Activated CD8-positive, alpha-beta T cell treated with anti-CD3 and anti-CD28 coated beads for 36 hours (primary cell): ENCODE measurements at places on chromosomes 4 and X. TPM values are rescaled to one million over a fixed set of nuclear protein-coding genes. Genes with fewer than 3 reads are reported as not detected.

The SPP1 gene
- total RNA-seq, result not detected

- H3K4me1 ChIP-seq, result peaks cover 26% of the 10 kb centered on the region
- peaks cover 9% of the 10 kb centered on the region for H3K36me3 ChIP-seq
- H3K4me3 ChIP-seq, result peak within 1 kb of the TSS; percentile 98
- DNase-seq, result peak; percentile 84
- H3K27ac ChIP-seq, result peak within 1 kb of the TSS; percentile 91
These were observed at the start of gene ZNF41 for GRCh38 chrX:47482512-47483305. Gene ZNF41 (minus strand): TSS chrX:47483222. CDS start chrX:47467481, 15,741 bp downstream.

DNA sequence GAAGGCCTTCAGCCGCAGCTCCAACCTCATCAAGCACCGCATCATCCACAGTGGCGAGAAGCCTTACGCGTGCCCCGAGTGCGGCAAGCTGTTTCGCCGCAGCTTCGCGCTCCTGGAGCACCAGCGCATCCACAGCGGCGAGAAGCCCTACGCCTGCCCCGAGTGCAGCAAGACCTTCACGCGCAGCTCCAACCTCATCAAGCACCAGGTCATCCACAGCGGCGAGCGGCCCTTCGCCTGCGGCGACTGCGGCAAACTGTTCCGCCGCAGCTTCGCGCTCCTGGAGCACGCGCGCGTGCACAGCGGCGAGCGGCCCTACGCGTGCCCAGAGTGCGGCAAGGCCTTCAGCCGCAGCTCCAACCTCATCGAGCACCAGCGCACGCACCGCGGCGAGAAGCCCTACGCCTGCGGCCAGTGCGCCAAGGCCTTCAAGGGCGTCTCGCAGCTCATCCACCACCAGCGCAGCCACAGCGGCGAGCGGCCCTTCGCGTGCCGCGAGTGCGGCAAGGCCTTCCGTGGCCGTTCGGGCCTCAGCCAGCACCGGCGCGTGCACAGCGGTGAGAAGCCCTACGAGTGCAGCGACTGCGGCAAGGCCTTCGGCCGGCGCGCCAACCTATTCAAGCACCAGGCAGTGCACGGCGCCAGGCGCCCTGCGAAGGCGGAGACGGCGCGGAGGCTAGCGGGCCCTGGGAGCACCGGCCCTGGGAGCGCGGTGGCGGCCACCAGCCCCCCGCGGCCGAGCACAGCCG, 9.8 kb downstream of the ZFP92 start:
- no peaks in the 10 kb centered on the region for H3K36me3 ChIP-seq
- H3K27me3 ChIP-seq, result no peaks in the 10 kb centered on the region
- H3K4me1 ChIP-seq, result no peaks in the 10 kb centered on the region
- H3K27ac ChIP-seq, result no peak overlapping the region
- H3K4me3 ChIP-seq, result no peak overlapping the region

The RNF212 gene
- total RNA-seq, result 3.3 TPM

- H3K4me1 ChIP-seq, result peaks cover 3% of the 10 kb centered on the region
- H3K27ac ChIP-seq, result peak overlapping the region; percentile 69
- DNase-seq, result peak; percentile 11
- no peak overlapping the region for H3K4me3 ChIP-seq
- peaks cover 71% of the 10 kb centered on the region for H3K36me3 ChIP-seq
- no peaks in the 10 kb centered on the region for H3K27me3 ChIP-seq
These were observed 113.5 kb upstream of the HSD17B10 start for GRCh38 chrX:53547668-53548067.

The GABRQ gene
- total RNA-seq, result not detected

GRCh38 chr4:139297001-139297410, 4.3 kb upstream of the NAA15 start:
- peaks cover 47% of the 10 kb centered on the region for H3K4me1 ChIP-seq
- no peak for DNase-seq
- H3K36me3 ChIP-seq, result peaks cover 25% of the 10 kb centered on the region
- no peak overlapping the region for H3K4me3 ChIP-seq
- no peak overlapping the region for H3K27ac ChIP-seq

DNA sequence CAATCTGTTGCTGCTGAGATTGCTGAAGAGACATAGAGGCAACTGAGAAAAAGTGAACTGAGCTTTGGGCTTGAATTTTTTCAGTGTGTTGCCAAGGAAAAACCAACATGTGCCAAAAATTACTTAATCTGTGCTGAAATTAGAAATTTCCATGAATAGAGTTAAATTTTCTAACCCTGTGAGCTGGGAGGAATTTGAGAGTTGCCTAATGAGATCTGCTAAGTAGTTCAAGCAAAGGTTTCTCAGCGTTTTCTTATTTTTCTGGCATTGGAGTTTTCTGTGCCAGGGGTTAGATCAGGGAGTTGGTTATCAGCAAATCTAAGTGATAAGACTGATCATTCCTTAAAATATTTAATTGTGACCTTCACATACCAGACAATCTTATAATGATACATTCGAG, 457.5 kb upstream of the GNPDA2 start:
- H3K27me3 ChIP-seq, result no peaks in the 10 kb centered on the region
- no peak overlapping the region for H3K27ac ChIP-seq
- H3K4me1 ChIP-seq, result no peaks in the 10 kb centered on the region

GRCh38 chr4:164695650-164696049, 58.3 kb upstream of the SMIM31 start:
- no peak overlapping the region for H3K27ac ChIP-seq
- DNase-seq, result no peak
- H3K36me3 ChIP-seq, result no peaks in the 10 kb centered on the region
- H3K4me3 ChIP-seq, result no peak overlapping the region

The PPP1R3F gene
- 5.4 TPM for total RNA-seq

The GAGE13 gene
- total RNA-seq, result not detected

The WWC2 gene
- total RNA-seq, result 1.9 TPM

DNA sequence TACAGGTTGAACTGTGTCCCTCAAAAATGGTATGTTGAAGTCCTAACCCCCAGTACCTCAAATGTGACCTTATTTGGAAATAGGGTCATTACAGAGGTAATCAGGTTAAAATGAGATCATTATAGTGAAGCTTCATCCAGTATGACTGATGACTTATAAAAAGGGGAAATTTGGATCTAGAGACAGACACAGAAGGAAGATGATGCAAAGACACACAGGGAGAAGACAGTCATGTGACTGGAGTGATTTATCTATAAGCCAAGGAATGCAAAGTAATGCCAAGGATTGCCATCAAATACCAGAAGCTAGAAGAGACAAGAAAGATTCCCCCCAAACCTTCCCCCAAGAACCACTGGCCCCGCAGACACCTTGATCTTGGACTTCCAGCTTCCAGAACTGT, 155.2 kb downstream of the RBMX2 start:
- no peaks in the 10 kb centered on the region for H3K36me3 ChIP-seq
- H3K4me1 ChIP-seq, result no peaks in the 10 kb centered on the region
- H3K27me3 ChIP-seq, result peaks cover 4% of the 10 kb centered on the region
- no peak overlapping the region for H3K4me3 ChIP-seq
- H3K27ac ChIP-seq, result no peak overlapping the region

The HS3ST1 gene
- not detected for total RNA-seq

- H3K27me3 ChIP-seq, result no peaks in the 10 kb centered on the region
- peaks cover 4% of the 10 kb centered on the region for H3K4me1 ChIP-seq
- no peak overlapping the region for H3K4me3 ChIP-seq
- H3K36me3 ChIP-seq, result peaks cover 2% of the 10 kb centered on the region
- DNase-seq, result no peak
These were observed 24.9 kb upstream of the DYNLT3 start for GRCh38 chrX:37872303-37872655.

DNA sequence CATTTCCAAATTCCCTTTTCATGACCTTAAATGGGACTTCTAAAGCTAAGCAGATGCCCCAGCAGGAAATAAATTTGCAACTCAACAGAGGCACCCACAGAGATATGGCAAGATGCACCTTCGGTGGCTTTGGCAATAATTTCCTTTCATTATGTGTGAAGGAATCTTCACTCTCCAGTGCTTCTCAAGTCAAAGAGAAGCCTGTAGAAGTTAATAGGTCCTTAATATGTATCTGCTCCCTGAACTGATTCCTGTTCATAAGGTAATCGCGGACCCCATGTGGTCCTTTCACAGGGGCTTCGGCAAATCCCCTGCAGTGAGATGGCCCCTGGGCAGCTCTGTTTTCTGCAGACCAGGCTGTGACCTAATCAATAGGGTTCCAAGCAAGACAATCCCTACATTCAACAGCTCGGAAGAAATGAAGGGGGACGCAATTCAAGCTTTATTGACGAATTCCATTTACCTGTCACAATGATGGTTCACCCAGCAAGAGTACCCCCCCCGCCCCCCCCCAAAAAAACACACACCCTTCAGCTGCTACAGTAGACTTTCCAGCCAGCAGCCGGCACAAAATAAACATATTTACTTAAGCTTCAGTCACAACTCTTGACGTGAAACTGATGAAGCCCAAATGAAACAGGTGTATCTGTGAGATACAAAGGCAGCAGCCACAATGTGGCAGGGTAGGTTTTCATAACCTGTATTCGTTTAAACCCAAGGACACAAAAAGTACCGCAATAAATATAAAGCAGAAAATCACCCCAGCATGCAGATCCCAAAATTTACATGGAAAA, 35.3 kb downstream of the FAT1 start:
- H3K27ac ChIP-seq, result no peak overlapping the region
- no peaks in the 10 kb centered on the region for H3K4me1 ChIP-seq
- no peaks in the 10 kb centered on the region for H3K36me3 ChIP-seq
- DNase-seq, result no peak

- H3K36me3 ChIP-seq, result no peaks in the 10 kb centered on the region
- peaks cover 9% of the 10 kb centered on the region for H3K4me1 ChIP-seq
- peaks cover 64% of the 10 kb centered on the region for H3K27me3 ChIP-seq
- peak overlapping the region; percentile 75 for H3K4me3 ChIP-seq
- peak; percentile 60 for DNase-seq
These were observed 1.4 kb downstream of the FGF2 start for GRCh38 chr4:122827879-122828601.

The EREG gene
- total RNA-seq, result not detected

- peaks cover 18% of the 10 kb centered on the region for H3K4me1 ChIP-seq
- H3K4me3 ChIP-seq, result no peak overlapping the region
- no peaks in the 10 kb centered on the region for H3K36me3 ChIP-seq
These were observed 2.0 kb downstream of the CYBB start for GRCh38 chrX:37781814-37782213.

DNA sequence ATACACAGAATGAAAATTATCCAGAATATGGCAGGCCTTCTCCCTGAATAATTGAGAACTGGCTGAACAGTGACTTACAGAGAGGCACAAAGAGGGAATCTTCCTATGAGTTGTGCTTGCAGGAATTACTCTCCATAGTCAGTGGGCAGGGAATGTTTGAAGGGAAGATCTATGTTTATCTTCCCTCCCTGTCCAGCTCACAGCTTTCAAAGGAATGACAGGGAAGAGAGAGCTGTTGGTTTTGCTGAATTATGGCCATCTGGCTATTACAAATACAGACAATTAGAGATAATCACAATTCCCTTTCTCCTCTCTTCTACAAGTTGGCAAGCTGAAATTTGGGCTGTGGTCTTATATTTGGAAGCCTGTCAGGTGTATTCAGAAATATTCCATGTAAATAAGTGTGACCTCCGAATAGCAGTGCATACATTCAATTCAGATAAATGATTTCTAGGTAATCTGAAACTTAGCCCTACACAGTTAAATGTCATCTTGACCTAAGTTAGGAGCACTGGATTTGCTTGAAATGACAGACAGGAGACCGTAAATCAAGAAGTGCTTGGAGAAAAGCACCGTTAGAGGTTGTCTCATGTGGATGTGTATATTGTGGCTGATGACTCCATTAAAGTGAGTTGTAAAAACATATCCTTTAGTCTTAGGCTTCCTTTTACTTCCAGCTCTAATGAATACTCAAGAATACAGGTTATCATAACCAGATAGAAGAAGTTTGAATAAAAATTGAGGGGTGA, 136.8 kb downstream of the C4orf33 start:
- no peaks in the 10 kb centered on the region for H3K4me1 ChIP-seq
- peaks cover 3% of the 10 kb centered on the region for H3K27me3 ChIP-seq
- H3K27ac ChIP-seq, result no peak overlapping the region
- no peak overlapping the region for H3K4me3 ChIP-seq
- H3K36me3 ChIP-seq, result no peaks in the 10 kb centered on the region

DNA sequence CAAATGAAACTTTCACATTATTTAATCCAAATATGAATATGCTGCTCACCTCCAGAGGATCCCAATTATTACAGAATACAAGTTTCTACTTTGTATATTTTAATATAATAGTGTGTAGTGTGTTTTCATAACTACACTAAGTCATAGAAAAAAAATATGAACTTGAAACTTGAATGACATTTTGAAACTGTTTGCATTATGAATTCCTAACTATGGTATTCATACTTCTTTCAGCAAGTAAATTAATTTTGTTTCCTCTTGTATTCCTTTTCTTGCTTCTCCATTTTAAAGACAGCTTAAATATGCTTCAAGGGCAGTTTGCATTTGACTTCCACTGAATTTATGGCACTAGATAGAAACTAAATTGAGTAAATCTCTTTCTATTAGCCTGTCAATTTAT, 177.1 kb downstream of the BMPR1B start:
- no peak overlapping the region for H3K4me3 ChIP-seq
- H3K36me3 ChIP-seq, result no peaks in the 10 kb centered on the region
- no peak overlapping the region for H3K27ac ChIP-seq
- no peaks in the 10 kb centered on the region for H3K27me3 ChIP-seq
- H3K4me1 ChIP-seq, result no peaks in the 10 kb centered on the region
- no peak for DNase-seq

- H3K4me3 ChIP-seq, result no peak overlapping the region
- peaks cover 5% of the 10 kb centered on the region for H3K36me3 ChIP-seq
- no peak for DNase-seq
- H3K27me3 ChIP-seq, result no peaks in the 10 kb centered on the region
- H3K27ac ChIP-seq, result no peak overlapping the region
These were observed 21.0 kb upstream of the SPON2 start for GRCh38 chr4:1193206-1194009.

DNA sequence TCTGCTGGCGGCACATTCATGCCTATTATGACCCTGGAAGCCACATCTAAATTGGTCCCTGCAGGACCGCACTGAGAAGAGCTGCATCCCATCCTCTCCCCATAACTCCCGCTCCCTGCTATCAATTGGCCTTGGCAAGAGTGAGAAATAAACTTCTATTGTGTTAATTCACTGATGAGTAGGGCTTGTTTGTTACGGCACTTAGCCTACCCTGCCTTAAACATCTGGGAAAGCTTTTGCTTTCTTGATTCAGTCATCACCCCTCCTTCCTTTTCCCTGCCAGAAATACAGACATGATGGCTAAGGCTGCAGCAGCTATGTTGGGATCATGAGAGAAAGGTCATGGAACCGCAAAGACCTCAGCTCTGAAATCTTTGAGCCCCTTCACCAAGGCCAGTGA, 36.5 kb downstream of the SUPT20HL2 start:
- no peaks in the 10 kb centered on the region for H3K36me3 ChIP-seq
- H3K4me1 ChIP-seq, result peaks cover 3% of the 10 kb centered on the region
- DNase-seq, result no peak
- no peak overlapping the region for H3K27ac ChIP-seq

- peak; percentile 84 for DNase-seq
- H3K4me1 ChIP-seq, result peaks cover 33% of the 10 kb centered on the region
- no peaks in the 10 kb centered on the region for H3K36me3 ChIP-seq
- H3K27ac ChIP-seq, result peak overlapping the region; percentile 91
These were observed 42.8 kb downstream of the IL21 start for GRCh38 chr4:122577808-122578781.

DNA sequence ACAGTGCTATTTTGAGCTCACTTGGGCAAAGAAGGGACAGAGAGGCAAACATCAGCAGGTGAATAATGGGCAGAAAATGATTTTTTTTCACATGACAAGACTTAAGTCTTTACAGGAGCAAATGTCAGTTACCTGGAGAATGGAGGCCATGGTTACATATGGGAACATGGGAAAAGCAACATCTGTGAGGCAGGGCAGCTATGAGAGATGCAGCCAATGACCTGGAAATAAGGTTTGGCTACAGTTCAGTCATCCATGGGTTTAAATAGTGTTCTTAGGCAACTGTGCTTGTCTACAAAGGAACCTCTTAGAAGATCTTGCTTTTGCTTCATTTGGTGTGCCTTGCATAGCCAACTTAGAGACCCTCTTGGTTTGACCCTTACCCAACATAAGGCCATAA, 490.2 kb upstream of the LCORL start:
- H3K4me3 ChIP-seq, result no peak overlapping the region
- no peaks in the 10 kb centered on the region for H3K36me3 ChIP-seq
- peaks cover 4% of the 10 kb centered on the region for H3K27me3 ChIP-seq

The CXCR3 gene
- total RNA-seq, result 42.4 TPM
